ENCODE measurements at places on chromosomes 16 and 17.
A peak's percentile ranks its signal among the peaks of the same experiment; 100 is the strongest.

DNA sequence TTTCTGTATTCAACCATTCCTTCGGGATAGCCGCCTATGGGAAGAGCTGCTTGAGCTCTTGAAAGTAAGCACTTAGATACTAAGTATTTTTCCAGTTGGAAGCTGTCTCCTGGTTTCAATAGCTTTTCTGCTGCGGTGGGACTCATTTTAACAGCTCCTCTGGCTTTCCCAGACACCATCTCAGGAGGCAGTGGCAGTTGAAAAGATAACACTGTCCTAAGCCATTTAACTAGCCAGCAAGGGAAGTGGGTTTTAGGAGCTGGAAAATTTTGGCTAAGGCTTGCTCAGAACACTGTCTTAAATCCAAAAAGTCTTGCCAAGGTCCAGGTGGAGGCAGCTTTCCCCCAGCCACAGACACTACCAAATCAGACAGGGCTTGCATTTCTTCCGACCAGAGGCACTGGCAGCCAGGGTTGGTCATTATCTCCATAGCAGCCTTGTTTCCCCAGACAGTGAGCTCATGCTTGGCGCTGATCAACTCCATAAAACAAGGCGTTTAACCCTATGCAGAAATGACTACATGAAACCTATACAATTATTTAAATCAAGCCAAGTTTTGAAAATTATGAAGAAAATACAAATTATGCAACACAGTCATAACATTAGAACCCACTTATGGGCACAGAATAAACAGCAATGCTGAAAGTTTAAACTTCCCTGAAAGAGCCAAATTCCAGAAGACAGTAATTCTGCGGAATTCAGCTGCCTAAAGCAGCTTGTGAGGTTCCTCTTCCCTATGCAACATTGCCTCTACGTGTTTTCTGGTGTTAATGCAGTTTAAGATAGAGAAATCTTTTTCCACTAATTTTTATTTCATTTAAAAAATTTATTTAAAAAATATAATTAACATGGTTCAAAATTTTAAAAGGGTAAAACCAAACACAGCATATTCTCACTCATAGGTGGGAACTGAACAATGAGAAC lies 25.0 kb downstream of the GABARAPL2 start:
- peak; percentile 75 for DNase-seq

DNA sequence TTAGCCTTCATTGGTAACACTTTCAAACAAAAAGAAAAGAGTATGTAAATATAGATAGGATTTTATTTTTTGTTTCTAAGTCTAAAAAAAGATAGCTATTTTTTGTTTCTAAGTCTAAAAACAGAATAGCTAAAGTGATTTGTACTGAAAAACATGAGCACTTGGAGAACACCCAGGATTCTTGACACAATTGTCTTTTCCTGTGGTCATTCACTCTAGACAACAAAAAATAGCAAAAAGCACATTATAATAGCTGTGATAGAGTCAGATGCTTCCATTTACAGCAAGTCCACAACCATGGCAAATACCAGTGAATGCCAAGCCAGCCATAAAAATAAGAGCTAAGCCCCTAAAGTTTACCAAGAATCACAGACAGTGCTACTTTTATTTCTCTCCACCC lies 36.7 kb downstream of the SKAP1 start:
- DNase-seq: no peak

DNA sequence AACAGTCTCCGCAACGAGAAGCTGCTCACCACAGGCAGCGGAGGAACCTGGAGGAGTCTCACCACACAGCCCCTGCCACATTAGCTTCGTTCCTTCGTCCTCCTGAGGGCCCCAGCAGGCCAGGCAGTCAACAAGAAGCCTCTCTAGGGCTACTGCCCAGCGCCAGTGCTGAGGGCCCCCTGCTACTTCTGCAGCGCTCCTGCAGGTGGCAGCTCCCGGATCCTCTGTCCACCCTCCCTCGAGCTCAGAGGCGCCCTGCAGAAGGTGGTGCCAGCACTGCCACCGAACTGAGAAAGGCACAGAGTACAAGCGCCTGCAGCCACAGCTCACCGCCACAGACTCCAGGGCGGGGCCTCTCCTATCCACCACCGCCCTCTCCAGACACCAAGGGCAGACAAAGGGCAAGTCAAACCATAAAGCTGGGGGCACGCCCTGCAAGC lies 27.3 kb downstream of the KDM8 start:
- no peak for DNase-seq

GRCh38 chr16:87317750-87318644 lies 805 bp upstream of the C16orf95 start:
- DNase-seq: peak; percentile 69

DNA sequence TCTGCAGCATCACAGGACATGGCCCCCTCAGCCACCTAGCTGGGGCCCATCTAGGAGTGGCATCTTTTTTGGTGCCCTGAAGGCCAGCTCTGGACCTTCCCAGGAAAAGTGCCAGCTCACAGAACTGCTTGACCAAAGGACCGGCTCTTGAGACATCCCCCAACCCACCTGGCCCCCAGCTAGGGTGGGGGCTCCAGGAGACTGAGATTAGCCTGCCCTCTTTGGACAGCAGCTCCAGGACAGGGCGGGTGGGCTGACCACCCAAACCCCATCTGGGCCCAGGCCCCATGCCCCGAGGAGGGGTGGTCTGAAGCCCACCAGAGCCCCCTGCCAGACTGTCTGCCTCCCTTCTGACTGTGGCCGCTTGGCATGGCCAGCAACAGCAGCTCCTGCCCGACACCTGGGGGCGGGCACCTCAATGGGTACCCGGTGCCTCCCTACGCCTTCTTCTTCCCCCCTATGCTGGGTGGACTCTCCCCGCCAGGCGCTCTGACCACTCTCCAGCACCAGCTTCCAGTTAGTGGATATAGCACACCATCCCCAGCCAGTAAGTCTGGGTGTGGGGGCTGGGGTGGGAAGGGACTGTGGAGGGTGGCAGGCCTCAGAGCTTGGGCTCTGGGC lies 22.0 kb downstream of the RARA start:
- DNase-seq: no peak

GRCh38 chr17:55332296-55333041 lies 67.7 kb downstream of the HLF start:
- no peak for DNase-seq

- DNase-seq: no peak
Observed at GRCh38 chr16:630815-631405, at the start of gene WFIKKN1. WFIKKN1 (plus strand) TSS chr16:630985; CDS start chr16:631254, 269 bp downstream.

DNA sequence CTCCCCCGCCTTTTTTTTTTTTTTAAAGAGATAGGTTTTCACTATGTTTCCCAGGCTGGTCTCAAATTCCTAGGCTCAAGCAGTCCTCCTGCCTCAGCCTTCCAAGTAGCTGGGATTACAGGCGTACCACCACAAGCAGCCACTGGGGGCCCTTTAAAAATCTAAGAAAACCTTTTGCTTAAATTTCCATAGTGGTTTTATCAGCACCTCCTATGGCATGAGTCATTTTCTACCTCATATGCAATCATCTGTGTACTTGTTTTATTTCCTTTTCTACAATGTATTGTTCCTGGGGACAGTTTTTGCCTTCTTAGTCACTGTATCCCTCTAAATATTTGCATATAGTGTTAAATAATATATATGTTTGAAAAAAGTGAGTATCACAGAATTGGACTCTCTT lies 29.2 kb downstream of the GNA13 start:
- DNase-seq: peak; percentile 82

- DNase-seq: no peak
Observed at GRCh38 chr16:81821436-81822128, 42.5 kb downstream of the PLCG2 start.

DNA sequence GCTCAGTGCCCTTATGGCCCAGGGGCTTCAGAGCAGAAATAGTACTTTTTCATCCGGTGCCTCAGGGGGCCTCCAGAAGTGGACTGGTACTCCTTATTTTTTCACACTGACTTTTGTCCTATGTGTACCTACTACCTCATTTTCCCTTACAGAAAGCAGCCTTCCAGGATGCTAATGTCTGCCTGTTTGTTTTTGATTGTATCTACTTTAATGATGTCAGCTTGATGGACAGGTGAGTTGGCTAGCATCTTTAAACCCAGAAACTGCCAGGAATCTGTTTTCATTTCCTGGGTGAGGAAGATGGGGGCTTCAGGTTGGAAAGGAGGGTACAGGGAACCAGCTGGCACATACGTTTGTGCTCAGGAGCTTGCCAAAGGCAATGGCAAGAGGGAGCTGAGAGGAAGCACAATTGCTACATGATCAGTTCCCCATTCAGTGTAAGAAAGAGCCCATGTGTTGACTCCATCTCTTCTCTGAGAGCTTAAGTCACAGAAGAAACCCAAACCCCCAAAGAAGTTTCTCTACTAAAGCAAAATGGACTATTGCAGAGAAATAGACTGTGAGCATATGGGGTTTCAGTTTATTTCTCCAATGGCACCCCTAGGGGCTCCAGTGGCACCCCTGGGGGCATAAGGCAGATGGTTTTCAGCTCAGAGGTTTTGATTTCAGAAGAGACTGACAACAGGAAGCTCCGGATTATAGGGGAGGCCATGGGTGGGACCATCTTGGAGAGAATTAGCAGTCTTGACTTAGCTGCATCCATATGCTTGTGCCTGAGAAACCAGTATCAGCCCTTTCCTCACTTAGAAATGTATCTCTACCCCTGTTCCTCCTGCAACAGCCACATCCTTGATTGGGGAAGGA lies 16.3 kb downstream of the LIG3 start:
- no peak for DNase-seq

- DNase-seq: no peak
Observed at GRCh38 chr16:38941-39892, 14.2 kb downstream of the POLR3K start.

Measured in fibroblast of mammary gland (primary cell).